ENCODE measurements at places on chromosomes 1 and 21.

GRCh38 chr1:65882076-65882475 lies 89.4 kb downstream of the PDE4B start:
- DNase-seq = no peak

DNA sequence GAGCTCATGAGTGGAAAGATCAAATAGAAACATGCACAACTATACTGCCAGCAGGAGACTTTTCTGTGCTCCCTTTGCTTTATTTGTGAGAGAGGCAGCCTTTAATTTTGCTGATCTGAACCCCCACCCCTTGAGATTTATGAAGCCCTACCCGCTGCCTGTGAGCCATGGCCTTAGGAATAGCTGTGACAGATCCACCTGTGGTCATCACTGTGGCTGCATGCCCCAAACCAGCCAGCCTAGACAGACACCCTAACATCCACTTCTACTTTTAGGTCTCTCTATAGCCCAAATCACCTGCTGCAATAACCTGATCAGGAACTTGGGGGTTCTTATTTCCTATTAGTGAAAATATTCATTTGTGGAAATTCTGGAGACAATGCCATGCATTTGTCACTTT lies 196.2 kb downstream of the C1orf94 start:
- no peak for DNase-seq

DNA sequence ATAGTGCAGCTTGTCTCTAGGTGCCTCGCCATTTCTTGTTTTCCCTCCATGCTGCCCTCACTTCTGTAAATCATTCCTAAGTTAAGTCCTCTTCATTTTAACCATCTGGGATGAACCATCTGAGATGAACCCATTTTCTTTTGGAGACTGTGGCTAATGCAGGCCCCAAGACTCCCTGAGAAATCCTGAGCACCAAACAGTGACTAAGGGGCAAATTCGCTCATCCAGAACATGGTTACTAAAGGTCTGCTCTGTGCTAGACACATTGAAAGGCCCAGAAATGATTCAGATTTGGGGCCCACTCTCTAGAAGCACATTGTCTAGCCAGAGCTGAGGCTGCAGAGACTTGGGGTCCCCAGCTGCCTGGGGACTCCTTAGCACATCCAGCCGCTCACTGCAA lies 151.9 kb upstream of the CTTNBP2NL start:
- no peak for DNase-seq

- no peak for DNase-seq
Observed at GRCh38 chr1:109897259-109897955, 13.2 kb upstream of the CSF1 start.

DNA sequence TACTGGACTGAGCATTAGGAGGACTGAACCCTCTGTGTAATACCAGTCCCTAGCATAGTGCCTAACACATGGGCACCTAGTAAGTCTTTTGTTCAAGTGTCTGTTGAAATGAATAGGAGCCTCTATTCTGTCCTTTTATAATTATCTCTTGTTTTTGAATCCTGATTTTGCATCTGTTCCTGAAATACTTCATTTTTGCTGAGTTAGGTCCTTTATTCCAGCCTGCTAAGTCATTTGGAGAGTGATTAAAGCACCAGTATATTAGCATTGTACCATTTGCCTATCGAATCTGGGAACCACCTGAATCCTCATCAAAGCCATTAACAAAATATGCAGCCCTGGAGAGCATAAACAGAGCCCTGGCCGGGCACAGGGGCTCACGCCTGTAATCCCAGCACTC lies 32.3 kb downstream of the YARS1 start:
- DNase-seq = no peak

DNA sequence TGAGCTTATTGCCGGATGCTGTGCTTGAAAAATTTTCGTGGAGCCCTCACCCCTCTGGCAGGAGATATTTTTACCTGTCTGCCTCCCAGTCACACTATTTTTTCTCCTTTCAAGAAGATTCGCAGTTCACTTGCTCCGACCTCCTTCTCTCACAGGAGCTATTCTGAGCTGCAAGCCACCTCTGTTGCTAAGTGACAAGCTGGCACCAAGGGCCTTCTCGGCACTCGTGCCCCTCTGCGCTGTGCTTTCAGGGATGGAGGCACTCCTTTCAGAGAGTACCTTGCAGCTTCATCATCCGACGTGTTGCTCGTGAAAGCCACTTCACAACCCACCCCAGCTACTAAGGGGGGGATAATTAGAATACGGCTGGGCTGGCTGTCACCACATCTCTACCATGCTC lies 11.6 kb downstream of the SLC6A17 start:
- DNase-seq = no peak

All from WERI-Rb-1 (cell line).